ENCODE measurements at places on chromosomes 1 and 21. TPM values are rescaled to one million over a fixed set of nuclear protein-coding genes. Genes with fewer than 3 reads are reported as not detected.

CDC42BPA gene
- total RNA-seq = 47.7 TPM

OXCT2 gene
- total RNA-seq = 1.8 TPM

ADGRL4 gene
- 34.7 TPM for total RNA-seq

BGLAP gene
- 0.50 TPM for total RNA-seq

TMEM200B gene
- 4.3 TPM for total RNA-seq

CFH gene
- total RNA-seq = 365 TPM

ABCA4 gene
- 0.65 TPM for total RNA-seq

ATP1A2 gene
- 1.5 TPM for total RNA-seq

PLA2G2F gene
- not detected for total RNA-seq

SPRR2D gene
- total RNA-seq = not detected

CFAP141 gene
- not detected for total RNA-seq

DYRK3 gene
- 28.2 TPM for total RNA-seq

PSRC1 gene
- total RNA-seq = 1.8 TPM

Data from smooth muscle cell of the pulmonary artery (primary cell).